ENCODE measurements at places on chromosomes 4 and X.

- DNase-seq: no peak
Observed at GRCh38 chrX:111098874-111099273, 2.9 kb downstream of the PAK3 start.

- no peak for DNase-seq
Observed at GRCh38 chr4:24798036-24798610, 2.8 kb downstream of the SOD3 start.

DNA sequence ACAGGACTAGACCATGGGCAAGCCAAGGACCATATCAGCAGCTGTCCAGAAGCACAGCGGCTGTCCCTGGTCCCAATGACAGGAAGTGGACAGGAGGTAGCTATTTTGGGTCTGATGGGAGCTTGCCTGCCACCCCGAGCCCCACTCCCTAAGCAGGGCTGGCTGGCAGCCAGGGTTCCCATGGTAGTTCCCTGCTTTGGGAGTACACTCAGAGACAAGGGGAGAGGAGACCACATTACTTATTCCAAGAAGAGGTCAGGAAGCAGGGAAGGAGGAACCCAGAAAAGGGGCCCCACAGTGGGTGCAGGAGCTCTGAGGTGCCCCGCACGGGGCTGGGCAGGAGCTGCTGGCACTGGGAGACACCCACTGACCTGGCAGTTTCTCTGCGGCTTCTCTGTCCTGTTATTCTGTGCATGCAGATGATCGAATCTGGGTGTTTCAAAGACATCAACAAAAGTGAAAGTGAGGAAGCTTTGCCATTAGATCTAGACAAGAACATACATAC lies 36.3 kb downstream of the HTT-AS start:
- DNase-seq: no peak

- no peak for DNase-seq
Observed at GRCh38 chr4:91984466-91984865, 319.3 kb upstream of the GRID2 start.

DNA sequence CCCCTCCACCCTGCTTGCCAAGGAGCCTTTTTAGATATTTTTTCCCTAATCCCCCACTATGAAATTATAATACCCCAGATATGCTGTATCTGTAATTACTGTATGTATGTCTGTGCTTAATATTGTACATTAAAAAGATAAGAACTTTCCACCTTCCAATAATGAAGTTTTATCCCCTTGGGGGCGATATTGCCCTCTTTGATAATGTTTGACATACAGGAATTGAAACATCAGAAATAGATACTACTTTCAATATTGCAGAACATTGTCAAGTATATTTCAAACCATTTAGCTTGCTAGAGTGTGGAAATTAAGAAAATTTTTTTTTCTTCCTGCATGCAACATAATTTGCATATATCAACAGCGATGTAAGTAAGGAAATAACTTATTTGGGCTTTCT lies 58.9 kb downstream of the NAF1 start:
- no peak for DNase-seq

DNA sequence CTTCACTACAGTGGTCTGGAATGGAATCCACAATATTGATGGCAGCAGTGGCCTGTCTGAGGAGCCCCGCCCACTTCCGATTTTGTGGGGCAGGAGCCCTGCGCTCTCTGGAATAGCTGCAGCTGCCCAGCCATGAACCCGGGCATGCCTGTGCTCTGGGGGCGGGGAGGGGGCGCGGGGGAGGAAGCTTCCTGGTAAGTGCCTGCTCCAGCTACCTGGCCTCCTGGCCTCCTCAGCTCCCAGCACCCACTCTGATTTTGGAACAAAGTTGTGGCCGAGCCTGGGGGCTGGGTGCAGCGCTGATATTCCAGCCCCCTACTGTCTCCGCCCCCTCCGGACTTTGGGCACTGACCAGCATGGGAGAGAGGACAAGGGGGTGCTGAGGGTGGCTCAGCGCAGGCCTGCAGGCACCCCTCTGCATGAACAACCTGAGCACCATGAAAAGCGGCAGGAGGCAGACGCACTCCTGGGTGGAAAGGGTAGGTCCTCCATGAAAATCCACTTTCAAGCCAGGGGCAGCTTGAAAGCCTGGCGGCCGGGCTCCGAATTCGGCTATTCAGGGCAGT lies 972.7 kb upstream of the AGA start:
- DNase-seq: no peak

GRCh38 chrX:134909261-134909660 lies 81.5 kb upstream of the SMIM10 start:
- no peak for DNase-seq

DNA sequence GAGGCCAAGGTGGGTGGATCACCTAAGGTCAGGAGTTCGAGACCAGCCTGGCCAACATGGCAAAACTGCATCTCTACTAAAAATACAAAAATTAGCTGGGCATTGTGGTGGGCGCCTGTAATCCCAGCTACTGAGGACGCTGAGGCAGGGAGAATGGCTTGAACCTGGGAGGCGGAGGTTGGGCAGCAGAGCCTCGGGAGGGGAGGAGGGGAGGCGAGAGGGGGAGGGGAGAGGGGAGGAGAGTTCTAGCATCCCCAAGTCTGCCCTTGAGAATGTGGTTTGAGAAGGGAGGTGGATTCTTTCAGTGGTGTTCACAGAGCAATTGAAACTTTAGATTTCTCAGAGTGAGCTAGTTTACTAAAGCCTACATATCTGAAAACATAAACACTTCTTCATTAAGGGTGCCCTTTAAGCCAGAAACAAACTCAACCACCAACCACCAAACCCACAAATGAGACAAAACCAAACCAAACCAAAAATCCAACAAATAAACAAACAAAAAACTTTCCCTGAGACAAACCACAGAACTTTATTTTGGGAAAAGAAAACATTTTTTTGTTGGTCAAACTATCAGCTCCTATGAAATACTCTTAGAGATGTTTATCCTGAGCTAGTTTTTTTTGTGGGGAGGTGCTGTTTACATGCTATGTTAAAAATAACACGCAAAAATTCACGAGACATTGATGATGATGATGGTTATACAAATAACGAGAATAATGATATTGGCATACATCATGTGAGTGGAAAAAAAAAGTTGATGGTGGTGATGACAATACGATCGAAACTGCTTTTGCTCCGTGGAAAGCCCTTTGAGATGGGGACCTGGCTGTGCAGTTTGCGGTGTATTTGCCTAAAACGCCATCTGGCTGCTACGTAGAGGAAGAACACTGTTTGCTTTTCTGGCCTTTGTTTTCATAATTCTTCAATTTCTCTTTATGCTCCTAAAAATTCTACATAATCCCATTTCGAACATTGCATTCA lies 98.2 kb upstream of the PRKX start:
- no peak for DNase-seq

DNA sequence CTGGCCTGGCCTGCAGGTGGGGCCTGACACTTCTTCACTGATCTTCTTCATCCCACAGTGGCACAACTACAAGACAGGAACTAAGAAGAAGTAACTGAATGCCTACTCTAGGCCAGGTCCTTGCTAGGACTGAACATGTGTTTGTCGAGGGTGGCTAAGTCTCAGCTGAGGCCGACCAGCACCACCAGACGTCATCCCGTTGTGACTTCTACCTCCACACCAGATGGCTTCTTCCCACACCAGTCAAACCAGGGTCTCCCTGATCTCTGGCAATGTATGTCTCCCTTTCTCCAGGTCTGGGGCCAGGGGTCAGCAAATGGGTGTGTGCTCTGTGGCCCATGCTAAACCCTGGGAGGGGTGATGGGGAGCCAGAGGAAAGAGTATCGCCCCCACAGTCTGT lies 40.2 kb downstream of the PJA1 start:
- DNase-seq: no peak

DNA sequence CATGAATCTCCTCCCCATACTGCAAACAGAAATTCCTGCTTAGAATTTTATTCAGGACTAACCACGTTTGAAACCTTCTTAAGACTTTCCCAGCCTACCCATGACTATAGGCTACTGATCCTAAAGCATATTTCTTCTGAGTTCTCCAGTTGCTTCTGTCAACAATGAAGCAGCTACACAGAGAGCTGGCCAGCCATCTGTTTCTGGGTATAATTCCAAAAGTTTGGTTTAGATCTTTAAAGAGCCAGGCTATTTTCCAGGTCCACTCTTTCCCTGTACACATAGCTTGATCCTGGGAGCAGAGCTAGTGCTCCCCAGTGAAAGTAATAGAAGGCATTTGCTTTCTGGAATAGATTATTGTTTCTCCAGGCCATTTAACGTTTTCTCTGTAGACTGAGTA lies 4.0 kb upstream of the ITM2A start:
- DNase-seq: no peak

- no peak for DNase-seq
Observed at GRCh38 chr4:56995525-56995924, 16.8 kb downstream of the POLR2B start.

GRCh38 chr4:100348473-100348872 lies 158.2 kb upstream of the DDIT4L start:
- no peak for DNase-seq

DNA sequence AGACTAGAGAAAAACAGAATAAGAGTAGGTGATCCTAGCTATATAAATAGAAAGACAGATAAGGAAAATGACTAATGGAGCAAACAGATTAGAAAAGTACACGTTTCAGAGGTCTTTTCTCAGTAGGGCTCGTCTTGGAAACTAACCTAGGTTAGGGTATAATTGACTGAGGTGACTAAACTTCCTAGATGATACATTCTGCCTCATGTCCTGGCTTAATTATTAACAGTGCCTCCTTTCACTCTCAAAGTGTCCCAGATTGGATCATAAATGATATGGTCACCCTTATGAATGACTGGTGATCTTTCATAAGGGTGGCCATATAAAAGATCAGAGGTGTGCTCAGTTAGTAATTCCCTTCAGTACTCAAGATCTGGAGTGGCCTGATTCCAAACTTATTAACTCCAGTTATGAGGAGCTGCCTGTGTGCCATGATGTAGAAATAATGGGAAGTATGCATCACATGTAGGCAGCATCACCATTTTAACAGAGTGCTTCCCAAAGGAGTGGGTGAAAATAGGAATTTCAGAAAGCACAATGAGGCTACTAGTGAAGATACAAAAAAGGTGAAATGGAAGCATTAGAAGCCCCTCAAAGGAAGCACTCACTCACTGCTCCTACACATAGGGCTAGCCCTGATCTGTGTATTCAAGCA lies 14.7 kb upstream of the GRIA3 start:
- no peak for DNase-seq

DNA sequence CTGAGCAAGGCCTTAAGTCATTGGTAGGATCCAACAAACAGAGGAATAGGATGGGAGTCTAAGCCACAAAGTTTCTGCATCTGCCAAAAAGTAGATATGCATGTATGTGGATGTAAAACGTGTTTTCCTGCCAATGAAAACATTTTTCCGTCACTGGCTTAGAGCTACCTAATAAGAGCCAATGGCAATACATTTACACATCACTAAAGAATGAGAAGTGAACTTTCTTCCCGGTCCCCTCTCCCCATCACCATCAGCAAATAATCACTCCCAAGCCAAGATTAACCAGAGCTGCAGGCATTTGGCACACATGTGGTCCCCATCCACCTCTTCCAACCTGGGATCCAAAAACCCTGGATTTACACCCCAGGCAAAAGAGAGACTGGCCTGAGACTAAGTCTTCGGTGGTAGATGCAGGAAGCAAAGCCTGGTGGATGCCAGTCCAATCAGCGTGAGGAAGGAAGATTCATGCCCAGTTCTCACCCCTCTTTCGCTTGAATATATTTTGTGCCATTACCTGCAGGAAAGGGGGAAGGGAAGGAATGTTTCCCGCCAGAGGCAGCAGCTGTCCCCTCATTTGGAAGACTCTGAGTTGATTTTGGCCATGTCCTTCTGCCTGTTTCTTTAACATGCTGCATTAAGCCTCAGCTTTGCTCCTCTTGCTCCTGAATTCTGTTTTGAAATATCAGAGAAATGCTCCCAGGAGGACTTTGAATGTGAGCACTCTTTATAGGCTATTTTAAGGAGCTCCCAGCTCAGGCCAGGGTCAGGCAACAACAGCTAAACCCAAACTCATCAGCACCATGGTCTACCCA lies 131.4 kb downstream of the CHIC2 start:
- DNase-seq: no peak

DNA sequence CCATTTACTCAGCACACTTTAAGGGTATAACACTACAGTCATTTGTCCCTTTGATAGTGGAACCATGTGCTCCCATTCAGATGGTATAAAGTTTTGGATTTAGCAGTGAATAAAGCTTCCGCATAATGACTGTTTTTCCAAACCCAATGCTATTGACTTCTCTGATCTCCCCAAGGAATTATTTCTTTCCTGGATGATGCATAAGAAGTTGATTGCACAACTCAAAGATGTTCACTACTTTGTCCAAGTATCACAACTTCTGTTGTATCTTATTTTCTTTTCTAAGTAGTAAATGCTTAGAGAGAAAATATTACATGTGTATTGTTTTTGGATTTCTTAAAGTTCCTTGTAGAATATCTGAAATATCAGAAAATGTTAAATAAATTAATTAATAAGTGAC lies 300.2 kb downstream of the GPM6A start:
- no peak for DNase-seq

- no peak for DNase-seq
Observed at GRCh38 chr4:74376888-74377483, 12.0 kb downstream of the EREG start.

DNA sequence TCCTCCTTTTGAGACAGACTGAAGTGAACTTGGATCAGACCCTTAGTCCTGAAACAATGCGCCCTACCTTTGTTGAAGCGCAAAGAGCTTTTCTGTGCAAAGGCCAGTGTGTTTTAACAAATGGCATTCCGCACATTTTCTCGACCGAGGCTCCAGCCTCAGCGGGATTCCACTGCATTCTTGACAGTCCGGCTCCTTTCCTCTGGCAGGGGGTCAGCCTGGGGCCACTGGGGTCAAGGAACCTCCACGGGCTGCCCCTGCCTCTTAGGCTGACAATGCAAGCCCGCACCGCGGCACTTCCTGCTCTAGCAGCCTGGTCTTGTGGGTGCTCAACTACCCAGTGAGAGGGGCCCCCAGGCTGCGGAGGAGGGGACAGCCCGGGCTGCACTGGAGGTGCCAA lies 47.2 kb upstream of the TFDP3 start:
- DNase-seq: no peak

- no peak for DNase-seq
Observed at GRCh38 chr4:5524446-5525299, 183.7 kb downstream of the EVC2 start.

- DNase-seq: no peak
Observed at GRCh38 chr4:7753931-7754465, 185.7 kb downstream of the AFAP1 start.

GRCh38 chrX:2677764-2678163 lies 13.3 kb upstream of the CD99 start:
- DNase-seq: no peak

- no peak for DNase-seq
Observed at GRCh38 chr4:12399781-12400180, 971.1 kb upstream of the HS3ST1 start.

DNA sequence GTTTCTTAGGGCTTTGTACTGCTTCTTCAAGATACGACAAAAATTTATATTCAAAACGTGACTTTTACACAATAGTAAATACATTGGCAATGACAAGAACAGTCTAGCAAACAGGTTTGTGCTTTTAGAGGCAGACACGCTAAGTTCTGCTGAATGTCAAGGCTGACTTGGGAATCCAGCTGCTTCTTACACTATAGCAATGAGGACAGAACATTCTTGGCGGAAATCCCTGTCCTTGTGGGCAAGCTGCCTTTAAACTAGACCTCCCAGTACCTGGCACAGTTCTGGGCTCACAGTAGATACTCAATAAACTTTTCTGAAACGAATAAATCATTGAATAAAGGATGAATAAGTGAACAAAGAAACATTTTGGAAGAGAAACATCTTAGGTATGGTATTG lies 148.2 kb downstream of the RASL11B start:
- DNase-seq: no peak
